Smooth muscle cell of bladder (primary cell): ENCODE measurements at places on chromosomes 7 and 10. TPM values are rescaled to one million over a fixed set of nuclear protein-coding genes. Genes with fewer than 3 reads are reported as not detected.

The CALCR gene
- not detected in 2 replicates for total RNA-seq

The NPC1L1 gene
- total RNA-seq = 0.09 and 0.14 TPM in 2 replicates

The GRM8 gene
- 0.14 TPM in 1 of 2 replicates, not detected in the other for total RNA-seq

The RBM28 gene
- 10.4 and 15.5 TPM in 2 replicates for total RNA-seq

The C10orf143 gene
- 0.85 and 1.2 TPM in 2 replicates for total RNA-seq

The PRKCQ gene
- under 0.01 and 0.09 TPM in 2 replicates for total RNA-seq

The RPP38 gene
- 10.3 and 10.5 TPM in 2 replicates for total RNA-seq
